ENCODE measurements at places on chromosomes 4 and X. TPM values are rescaled to one million over a fixed set of nuclear protein-coding genes. Genes with fewer than 3 reads are reported as not detected.
A peak's percentile ranks its signal among the peaks of the same experiment; 100 is the strongest.

The TRO gene
- 2.6 TPM for total RNA-seq

The GAGE12F gene
- total RNA-seq: not detected

The RTL3 gene
- total RNA-seq: not detected

The SSX2 gene
- not detected for total RNA-seq

The TSPAN6 gene
- 0.07 TPM for total RNA-seq

The GRK4 gene
- total RNA-seq: 2.1 TPM

The CENPC gene
- 40.5 TPM for total RNA-seq

The CXCL6 gene
- total RNA-seq: not detected

The PRRG1 gene
- not detected for total RNA-seq

The PRKG2 gene
- 0.35 TPM for total RNA-seq

The CSAG2 gene
- not detected for total RNA-seq

DNA sequence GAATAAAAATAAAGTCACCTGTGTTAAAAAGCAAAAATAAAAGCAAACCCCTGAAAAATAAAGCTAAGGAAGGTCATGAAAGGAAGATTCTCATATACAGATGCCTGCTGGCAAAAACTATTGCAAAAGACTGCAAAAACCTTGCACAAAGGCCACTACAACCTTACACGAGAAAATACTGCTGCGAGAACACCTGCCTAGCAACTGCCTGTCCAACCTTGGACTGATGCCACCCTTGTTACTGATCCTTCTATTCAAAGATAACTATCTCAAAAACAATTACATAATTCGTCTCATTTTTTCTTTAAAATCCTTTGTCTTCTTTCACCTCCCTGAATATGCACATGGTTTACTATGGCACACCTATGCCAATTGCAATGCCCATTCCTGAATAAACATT, 49.6 kb downstream of the SLC2A9 start:
- no peak for DNase-seq
- H3K36me3 ChIP-seq: no peaks in the 10 kb centered on the region
- no peak overlapping the region for H3K27ac ChIP-seq
- no peak overlapping the region for H3K4me3 ChIP-seq

DNA sequence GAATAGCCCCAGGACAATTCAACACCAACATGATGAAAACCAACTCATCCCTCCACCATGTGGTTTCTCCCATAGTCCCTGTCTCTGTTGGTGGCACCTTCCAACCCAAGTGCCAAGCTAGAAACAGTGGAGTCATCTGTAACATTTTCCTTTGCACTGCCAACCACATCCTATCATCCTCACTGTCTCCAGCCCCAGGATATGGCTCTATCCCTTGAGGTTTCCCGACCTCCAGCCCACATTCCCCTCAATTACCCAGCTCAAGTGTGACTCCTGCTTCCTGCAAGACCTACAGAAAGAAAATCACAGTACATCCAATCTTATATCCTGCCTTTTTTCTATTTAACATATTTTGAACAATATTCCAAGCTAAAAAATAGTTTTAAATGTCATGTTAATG, 24.2 kb downstream of the PNMA6F start:
- DNase-seq: no peak
- peaks cover 8% of the 10 kb centered on the region for H3K4me1 ChIP-seq
- no peaks in the 10 kb centered on the region for H3K36me3 ChIP-seq
- no peak overlapping the region for H3K4me3 ChIP-seq
- no peak overlapping the region for H3K27ac ChIP-seq

- peaks cover 2% of the 10 kb centered on the region for H3K36me3 ChIP-seq
- no peaks in the 10 kb centered on the region for H3K27me3 ChIP-seq
- no peak overlapping the region for H3K27ac ChIP-seq
These were observed 20.6 kb downstream of the ZDHHC9 start for GRCh38 chrX:129823115-129823514.

DNA sequence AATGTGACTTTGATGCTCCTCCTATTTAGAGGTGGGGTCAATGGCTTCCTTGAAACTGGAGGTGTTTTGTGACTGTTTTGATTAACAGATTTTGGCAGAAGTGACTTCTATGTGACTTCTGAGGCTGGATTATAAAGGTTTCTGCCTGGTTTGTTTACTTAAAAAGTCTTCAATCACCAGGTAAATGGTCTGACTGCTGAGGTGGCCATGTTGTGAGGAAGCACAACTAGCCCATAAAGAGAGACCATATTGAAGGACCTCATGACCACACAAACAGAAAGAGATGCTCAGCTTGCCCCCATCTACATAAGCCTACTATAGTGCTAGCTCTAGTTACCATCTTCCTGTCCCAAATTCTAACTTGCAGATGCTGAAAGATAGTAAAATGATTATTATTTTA, 14.3 kb upstream of the LSM6 start:
- no peaks in the 10 kb centered on the region for H3K27me3 ChIP-seq
- peaks cover 5% of the 10 kb centered on the region for H3K4me1 ChIP-seq
- no peak overlapping the region for H3K27ac ChIP-seq
- H3K36me3 ChIP-seq: no peaks in the 10 kb centered on the region
- DNase-seq: no peak

DNA sequence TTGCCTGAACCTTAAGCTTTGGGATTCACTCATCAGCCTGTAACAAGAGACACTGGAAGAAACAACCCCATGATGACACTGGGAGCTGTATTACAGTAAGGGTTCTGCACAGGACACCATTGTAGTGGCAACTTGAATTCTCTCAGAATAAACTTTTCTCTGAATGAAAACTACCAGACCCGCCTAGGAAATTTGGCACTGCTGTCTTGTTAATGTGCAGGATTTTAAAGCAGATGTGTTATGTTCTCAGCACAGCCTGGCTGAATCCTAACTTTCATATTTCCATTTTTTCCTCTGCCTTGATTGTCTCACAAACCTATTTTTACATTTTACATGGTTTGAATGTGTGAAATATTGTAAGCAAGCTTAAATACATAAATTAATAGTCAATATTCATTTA, 253.6 kb downstream of the UNC5C start:
- no peak overlapping the region for H3K4me3 ChIP-seq
- no peak for DNase-seq
- H3K4me1 ChIP-seq: no peaks in the 10 kb centered on the region
- no peak overlapping the region for H3K27ac ChIP-seq
- H3K36me3 ChIP-seq: no peaks in the 10 kb centered on the region
- H3K27me3 ChIP-seq: no peaks in the 10 kb centered on the region

GRCh38 chrX:151174581-151175282, 1.7 kb upstream of the GPR50 start:
- no peak overlapping the region for H3K27ac ChIP-seq
- peaks cover 7% of the 10 kb centered on the region for H3K4me1 ChIP-seq
- no peaks in the 10 kb centered on the region for H3K36me3 ChIP-seq
- no peak overlapping the region for H3K4me3 ChIP-seq
- H3K27me3 ChIP-seq: peaks cover 7% of the 10 kb centered on the region

DNA sequence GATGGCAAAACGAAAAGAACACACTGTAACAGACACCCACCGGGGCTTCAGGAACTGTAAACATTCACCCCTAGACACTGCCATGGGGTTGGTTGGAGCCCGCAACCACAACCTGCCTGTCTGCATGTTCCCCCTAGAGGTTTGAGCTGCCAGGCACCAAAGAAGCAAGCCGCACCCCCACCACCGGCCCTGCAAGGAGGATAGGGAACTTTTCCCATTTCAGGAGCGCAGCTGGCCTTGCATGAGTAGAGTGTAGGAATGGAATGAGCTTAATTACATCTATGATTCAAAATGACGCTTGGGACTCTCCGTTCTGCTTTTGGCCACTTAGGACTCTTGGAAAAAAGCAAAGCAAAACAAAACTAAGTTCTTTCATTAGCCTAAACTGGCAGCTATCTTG, 243.6 kb upstream of the CTSO start:
- H3K27ac ChIP-seq: no peak overlapping the region
- no peaks in the 10 kb centered on the region for H3K36me3 ChIP-seq
- H3K27me3 ChIP-seq: no peaks in the 10 kb centered on the region
- H3K4me1 ChIP-seq: peaks cover 3% of the 10 kb centered on the region
- DNase-seq: no peak
- no peak overlapping the region for H3K4me3 ChIP-seq

GRCh38 chrX:56228914-56229313, 3.2 kb upstream of the KLF8 start:
- no peaks in the 10 kb centered on the region for H3K36me3 ChIP-seq
- H3K27ac ChIP-seq: peak overlapping the region; percentile 19
- no peak for DNase-seq
- H3K4me3 ChIP-seq: no peak overlapping the region

- no peak for DNase-seq
- H3K4me1 ChIP-seq: no peaks in the 10 kb centered on the region
- no peak overlapping the region for H3K27ac ChIP-seq
- H3K4me3 ChIP-seq: no peak overlapping the region
- no peaks in the 10 kb centered on the region for H3K27me3 ChIP-seq
These were observed 76.1 kb downstream of the NWD2 start for GRCh38 chr4:37320513-37321235.

DNA sequence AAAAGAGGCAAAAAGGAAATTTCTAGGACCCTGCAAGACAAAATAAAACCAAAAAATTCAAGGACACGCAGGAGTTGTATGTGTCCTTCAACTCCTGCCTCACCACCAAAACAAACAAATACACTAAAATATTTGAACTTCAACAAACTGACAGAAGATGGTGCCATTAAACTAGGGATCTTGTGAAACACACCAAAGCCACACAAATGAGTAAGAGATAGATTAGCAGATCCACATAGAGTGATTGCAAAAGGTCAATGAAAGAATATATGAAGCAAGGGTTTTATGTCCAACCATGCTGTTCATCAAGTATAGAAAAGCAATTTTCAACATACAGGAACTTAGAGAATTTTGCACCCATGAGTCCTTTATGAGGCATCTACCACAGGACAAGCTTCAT, 40.1 kb upstream of the SCML1 start:
- H3K36me3 ChIP-seq: no peaks in the 10 kb centered on the region
- no peak overlapping the region for H3K27ac ChIP-seq
- no peak for DNase-seq
- no peak overlapping the region for H3K4me3 ChIP-seq

DNA sequence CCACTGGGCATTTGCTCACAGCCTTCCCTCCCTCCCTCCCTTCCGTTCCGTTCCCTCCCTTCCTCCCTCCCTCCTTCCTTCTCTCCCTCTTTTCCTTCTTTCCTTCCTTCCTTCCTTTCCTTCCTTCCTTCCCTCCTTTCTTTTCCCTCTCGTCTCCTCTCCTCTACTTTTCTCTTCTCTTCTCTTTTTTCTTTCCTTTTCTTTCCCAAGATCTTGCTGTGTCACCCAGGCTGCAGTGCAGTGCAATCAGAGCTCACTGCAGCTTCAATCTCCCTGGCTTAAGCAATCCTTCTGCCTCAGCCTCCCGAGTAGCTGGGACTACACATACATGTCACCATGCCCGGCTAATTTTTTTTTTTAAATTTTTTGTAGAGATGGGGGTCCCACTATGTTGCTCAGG, 26.7 kb upstream of the ING2 start:
- H3K4me1 ChIP-seq: no peaks in the 10 kb centered on the region
- H3K27me3 ChIP-seq: no peaks in the 10 kb centered on the region
- no peak overlapping the region for H3K4me3 ChIP-seq
- no peaks in the 10 kb centered on the region for H3K36me3 ChIP-seq
- H3K27ac ChIP-seq: no peak overlapping the region

DNA sequence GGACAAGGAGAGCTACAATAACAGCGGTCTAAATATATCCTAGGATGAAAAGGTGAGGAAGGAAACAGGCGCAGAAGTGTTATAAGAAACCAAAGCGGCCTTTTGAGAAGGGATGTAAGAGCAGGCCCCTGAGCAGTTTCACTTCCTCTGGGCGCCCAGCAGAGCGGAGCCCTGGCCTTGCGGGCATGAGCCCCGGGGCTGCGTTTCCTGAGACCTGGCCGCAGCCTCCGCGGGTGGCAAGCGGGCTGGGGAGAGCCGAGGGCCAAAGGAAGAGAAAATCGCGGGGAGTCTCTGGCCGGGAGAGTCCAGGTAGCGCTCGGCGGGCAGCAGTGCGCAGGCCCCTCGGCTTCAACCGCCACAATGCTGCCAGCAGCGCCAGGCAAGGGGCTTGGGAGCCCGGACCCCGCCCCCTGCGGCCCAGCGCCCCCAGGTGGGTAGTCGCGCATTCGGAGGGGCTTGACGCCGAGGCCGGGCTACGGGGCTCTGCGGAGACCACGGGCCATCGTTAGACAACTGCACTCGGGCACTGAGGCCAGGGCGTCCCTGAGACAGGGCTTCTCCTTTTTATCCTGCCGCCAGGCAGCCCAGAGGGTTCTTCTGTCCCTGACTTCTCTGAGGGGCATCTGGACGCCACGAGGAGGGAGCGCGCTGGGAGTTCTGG, at the start of gene BANK1:
Gene BANK1, plus strand, starts transcription at position 210 of the 661 bp plus-strand sequence. Its CDS starts 151 bp downstream, at position 361.
- no peaks in the 10 kb centered on the region for H3K27me3 ChIP-seq
- peaks cover 66% of the 10 kb centered on the region for H3K4me1 ChIP-seq
- peak within 1 kb of the TSS; percentile 97 for H3K4me3 ChIP-seq
- DNase-seq: peak; percentile 86
- H3K36me3 ChIP-seq: peaks cover 33% of the 10 kb centered on the region
- peak within 1 kb of the TSS; percentile 99 for H3K27ac ChIP-seq

DNA sequence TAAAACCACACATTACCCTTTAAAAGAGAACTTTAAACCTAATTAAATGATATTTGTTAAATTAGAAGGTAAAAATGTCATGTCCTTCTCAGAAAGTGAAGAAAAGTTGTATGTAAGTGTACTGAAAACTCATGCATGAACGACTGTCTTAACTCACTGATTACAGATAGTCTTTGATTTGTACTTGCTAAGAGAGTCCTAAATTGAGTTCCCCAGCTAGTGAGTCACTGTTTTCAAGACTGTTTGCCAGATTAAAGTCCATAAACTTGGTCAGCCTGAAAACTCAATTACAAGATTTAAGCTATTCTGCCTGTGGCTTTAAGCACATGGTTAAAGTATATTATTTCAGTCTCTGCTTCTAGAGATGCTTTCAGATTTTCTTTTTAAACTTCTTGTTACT, 124.9 kb upstream of the ZCCHC13 start:
- no peak overlapping the region for H3K27ac ChIP-seq
- H3K4me1 ChIP-seq: no peaks in the 10 kb centered on the region
- no peak overlapping the region for H3K4me3 ChIP-seq
- H3K36me3 ChIP-seq: peaks cover 5% of the 10 kb centered on the region
- no peaks in the 10 kb centered on the region for H3K27me3 ChIP-seq
- no peak for DNase-seq

- no peaks in the 10 kb centered on the region for H3K27me3 ChIP-seq
- H3K4me3 ChIP-seq: no peak overlapping the region
- H3K27ac ChIP-seq: no peak overlapping the region
- DNase-seq: no peak
- no peaks in the 10 kb centered on the region for H3K4me1 ChIP-seq
- no peaks in the 10 kb centered on the region for H3K36me3 ChIP-seq
These were observed 73.5 kb upstream of the RAP2C start for GRCh38 chrX:132292793-132293192.

GRCh38 chr4:38233727-38234480, 273.7 kb downstream of the PTTG2 start:
- H3K4me1 ChIP-seq: no peaks in the 10 kb centered on the region
- H3K27ac ChIP-seq: no peak overlapping the region
- no peak overlapping the region for H3K4me3 ChIP-seq
- H3K36me3 ChIP-seq: no peaks in the 10 kb centered on the region
- peaks cover 12% of the 10 kb centered on the region for H3K27me3 ChIP-seq
- DNase-seq: no peak

GRCh38 chr4:25818876-25819275, 43.9 kb downstream of the SEL1L3 start:
- H3K4me1 ChIP-seq: no peaks in the 10 kb centered on the region
- no peak overlapping the region for H3K27ac ChIP-seq
- no peak for DNase-seq
- H3K4me3 ChIP-seq: no peak overlapping the region
